ENCODE measurements at places on chromosomes 6 and 20. TPM values are rescaled to one million over a fixed set of nuclear protein-coding genes. Genes with fewer than 3 reads are reported as not detected.

DNA sequence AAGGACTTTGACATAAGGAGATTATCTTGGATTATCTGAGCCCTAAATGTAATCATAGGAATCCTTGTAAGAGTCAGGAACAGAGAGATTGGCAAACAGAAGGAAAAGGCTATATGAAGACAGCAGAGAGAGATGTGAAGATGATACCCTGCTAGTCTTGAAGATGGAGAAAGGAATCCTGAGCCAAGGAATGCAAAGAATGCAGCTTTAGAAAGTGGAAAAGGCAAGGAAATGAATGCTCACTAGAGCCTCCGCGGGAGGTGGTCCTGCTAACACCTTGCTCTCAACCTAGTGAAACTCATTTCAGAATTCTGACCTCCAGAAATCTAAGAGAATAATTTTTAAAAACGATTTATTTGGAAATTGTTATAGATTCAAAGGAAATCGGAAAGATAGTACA, 117.1 kb downstream of the TBXT start:
- DNase-seq, result no peak

- DNase-seq, result no peak
These were observed 115.3 kb downstream of the TRERF1 start for GRCh38 chr6:42336431-42336830.

GRCh38 chr6:139508576-139508975, 134.1 kb upstream of the CITED2 start:
- no peak for DNase-seq

The TMEM151B gene
- total RNA-seq, result not detected
